ENCODE measurements at places on chromosomes 5 and 9.

GRCh38 chr9:77648234-77649108 lies at the start of gene GNA14:
Gene GNA14 (minus strand): TSS chr9:77648322. CDS start chr9:77647793, 529 bp downstream.
- peak; percentile 30 for DNase-seq

DNA sequence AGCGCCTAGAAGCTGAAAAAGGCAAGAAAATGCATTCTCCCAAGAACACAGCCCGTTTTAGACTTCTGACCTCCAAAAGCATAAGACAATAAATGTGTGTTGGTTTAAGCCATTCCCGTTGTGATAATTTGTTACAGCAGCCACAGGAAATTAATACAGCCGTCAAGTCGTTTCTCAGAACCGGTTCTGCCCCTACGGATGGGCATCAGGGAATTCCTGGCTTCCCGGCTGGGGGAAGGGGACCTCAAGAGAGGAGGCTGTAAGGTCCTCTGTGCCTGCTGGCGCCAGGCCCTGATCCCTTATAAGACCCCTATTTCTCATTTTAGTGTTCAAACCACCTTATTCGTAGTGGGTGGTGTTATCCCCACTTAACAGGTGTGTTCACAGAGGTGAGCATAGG lies 50.6 kb upstream of the RPL26L1 start:
- no peak for DNase-seq

GRCh38 chr9:248278-248961 lies 33.8 kb downstream of the DOCK8 start:
- no peak for DNase-seq

DNA sequence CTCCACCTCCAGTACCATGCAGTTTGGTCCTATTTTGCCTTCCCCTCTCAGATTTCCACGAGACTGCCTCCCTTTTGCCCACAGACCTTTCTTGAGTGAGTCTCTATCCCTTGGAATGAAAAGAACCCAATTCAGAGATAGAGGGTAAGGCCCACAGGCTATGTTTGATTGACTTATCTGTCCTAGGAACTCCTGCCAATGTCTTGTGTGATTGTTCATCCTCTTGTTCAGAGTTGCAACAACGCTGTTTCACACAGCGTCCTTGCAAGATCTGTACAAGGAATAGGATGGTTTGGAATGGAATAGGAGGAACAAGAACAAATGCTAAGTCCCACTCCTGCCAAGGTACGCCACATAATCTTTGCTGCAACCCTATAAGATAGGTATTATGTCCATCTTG lies 142.2 kb upstream of the ABCA1 start:
- DNase-seq = no peak

DNA sequence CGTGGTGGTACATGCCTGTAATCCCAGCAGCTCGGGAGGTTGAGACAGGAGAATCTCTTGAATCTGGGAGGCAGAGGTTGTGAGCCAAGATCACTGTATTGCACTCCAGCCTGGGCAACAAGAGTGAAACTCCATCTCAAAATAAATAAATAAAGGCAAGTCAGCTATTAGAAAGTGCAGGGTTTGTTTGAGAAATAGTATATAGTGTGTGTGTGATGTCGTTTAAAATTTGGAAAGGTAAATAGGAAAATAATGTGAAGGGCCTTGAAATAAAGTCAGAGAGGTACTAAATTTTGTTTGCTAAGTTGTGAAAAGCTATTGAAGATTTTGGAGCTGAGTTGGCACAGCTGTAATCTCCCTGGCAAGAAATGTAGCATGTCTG lies 17.8 kb downstream of the ZNF131 start:
- no peak for DNase-seq

GRCh38 chr5:16759147-16759773 lies 142.5 kb upstream of the RETREG1 start:
- DNase-seq = no peak

GRCh38 chr5:125277494-125278154 lies 531.2 kb upstream of the ZNF608 start:
- no peak for DNase-seq

- DNase-seq = no peak
These were observed 98.7 kb upstream of the PDE4D start for GRCh38 chr5:59992206-59992605.

DNA sequence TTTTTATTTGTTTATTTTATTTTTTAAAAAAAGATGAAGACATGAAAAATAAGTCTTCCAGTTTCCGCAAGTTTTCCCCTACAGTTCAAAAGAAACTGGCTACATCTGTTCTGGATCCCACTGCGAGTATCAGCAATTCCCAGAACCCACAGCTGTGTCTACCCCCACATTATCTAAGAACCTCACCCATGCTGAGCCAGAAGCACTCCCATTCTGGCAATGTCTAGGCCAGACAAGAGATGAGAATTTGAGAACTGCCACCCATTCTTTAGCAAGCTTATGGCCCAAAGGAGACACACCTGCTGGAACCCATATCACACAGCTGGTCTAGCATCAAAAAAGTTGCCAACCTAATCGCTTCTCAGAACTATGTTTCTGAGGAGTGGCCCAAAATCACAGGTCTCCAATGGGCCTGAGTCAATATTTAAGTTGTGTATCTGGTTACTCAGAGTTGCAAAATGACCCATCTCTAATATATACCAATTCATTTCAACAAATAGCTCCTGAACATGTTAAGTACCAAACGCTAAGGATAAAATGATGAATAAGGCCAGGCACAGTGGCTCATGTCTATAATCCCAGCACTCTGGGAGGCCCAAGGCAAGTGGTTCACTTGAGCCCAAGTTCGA lies 27.1 kb downstream of the MTMR12 start:
- DNase-seq = no peak

DNA sequence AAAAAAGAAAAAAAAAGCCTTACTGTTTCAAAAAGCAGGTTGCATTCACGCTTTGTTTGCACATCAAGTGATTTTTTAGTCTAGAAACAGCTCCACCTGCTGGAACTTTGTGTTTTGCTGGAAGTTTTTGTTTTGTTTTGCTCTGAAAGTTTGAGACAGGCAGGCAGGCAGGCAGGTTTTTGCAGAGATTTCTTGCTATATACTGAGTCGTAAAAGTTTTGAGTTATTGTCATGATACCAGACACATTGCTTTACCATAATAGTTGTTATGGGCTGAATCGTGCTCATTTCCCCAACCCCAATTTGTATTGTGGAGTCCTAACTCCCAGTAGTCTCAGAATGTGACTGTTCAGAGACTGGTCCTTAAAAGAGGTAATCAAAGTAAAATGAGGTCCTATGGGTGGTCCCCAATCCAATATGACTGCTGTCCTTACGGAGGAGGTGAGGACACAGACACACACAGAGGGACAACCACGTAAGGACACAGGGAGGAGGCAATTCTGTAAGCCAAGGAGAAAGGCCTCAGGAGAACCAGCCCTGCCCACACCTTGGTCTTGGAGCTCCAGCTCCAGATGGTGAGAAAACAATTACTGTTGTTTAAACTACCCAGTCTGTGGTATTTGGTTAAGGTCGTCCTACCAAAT lies 20.9 kb downstream of the OR2Y1 start:
- DNase-seq = peak; percentile 23

GRCh38 chr5:143226872-143227271 lies 176.6 kb downstream of the NR3C1 start:
- no peak for DNase-seq

DNA sequence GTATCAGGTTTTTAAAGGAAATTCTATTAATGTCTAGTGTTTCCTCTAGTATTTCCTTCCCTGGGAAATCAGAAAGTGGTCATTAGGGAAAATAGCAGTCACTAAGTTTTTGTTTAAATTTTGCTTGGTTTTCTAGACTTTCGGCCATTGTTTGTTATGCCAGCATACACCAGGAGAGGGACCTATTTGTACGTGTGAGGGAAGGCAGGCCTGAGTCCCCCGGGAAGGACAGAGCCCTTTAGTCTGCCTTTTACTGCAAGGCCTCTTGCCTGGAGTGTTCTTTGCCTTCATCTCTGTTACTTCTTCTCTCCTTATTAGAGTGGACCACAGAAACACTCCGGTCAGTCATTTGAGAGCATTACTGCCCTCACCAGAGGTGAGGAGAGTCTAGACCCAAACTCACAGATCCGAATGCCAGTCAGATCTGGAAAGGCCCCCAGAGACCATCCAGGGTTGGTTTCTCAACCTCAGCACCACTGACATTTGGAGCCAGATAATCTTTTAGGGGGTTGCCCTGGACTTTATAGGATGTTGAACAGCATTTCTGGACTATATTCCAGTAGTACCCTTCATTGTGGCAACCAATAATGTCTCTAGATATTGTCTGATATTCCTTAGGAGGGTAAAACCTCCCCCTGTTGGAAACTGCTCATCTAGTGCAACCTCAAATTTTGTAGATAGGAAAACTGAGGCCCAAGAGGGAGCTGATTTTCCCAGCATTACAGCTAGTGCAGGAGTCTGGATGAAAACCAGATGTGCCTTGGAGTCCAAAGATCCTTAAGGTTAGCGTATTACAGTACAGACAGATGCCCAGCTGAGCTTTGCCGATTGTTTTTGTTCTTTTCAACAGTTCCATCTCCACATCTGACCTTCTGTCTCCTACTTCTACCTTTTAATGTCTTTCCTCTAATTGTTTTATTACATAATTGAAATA lies 93.0 kb upstream of the NIPAL4 start:
- DNase-seq = peak; percentile 4

DNA sequence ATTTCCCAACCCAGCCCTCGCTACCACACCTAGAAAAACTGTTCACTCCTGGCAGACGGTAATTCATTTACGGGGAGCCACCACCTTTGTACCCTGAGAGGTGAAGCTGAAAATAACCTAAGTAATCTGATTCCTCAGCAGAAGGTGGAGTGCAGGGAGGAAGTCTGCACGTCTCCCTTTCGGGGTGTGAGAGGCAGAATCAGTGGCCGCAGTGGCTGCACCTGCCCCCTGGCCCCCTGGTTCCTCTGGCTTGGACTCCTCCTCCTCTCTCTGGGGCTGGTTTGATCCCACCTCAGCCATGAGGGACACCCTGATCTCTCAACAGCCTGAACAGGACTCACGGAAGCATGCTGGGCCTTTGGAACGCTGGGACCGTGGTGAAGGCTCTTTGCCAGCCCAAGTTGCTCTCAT lies 10.5 kb downstream of the TMEM174 start:
- no peak for DNase-seq

- no peak for DNase-seq
These were observed 270.1 kb downstream of the HSPA4 start for GRCh38 chr5:133321833-133322420.

DNA sequence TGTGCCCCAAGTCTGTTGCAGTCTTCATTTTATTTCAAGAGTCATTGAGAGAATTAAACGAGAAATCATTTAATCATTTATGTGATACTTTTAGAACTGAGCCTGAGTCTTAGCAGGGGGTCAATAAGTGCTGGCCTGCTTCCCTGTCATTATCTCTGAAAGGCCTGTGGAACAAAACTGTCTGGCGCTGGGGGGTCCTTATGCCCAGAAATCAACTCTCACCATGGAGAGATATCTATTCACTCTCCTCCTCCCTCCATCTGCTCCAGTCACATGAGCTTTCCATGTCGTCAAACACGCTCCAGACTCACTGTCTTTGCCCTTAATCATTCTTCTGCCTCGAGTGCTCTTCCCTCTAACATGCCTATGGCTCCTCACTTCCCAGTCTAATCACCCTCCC lies 136.8 kb downstream of the ESM1 start:
- peak; percentile 51 for DNase-seq

DNA sequence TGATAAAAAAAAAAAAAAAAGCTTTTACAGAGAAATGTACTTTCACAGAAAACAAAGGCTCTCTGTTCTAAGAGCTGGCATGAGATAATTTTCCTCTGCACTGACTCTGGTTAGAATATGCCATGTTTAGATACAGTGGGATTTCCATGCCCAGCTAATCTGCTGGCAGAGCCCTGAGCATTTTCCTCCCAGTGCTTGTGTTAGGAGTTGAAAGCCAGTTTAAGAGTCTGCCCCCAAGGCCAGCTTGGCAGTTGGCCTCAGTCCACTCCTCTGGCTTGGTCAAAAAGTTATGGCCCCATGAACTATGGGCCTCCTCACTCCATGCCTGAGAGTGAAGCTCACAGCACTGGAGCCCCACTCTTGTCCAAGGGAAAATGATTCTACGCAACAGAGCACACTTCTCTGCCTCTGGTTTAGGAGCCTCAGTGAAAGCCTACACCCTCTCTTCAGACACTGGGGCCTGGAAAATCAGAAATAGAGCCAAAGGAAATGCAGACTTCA lies 21.9 kb downstream of the MOCS2 start:
- DNase-seq = no peak

All from NCI-H748 treated with DMSO at 0.1 percent for 48 hours (cell line).